Left lobe of liver (tissue), 2 donors: ENCODE measurements at places on chromosomes 1 and 21. TPM values are rescaled to one million over a fixed set of nuclear protein-coding genes. Genes with fewer than 3 reads are reported as not detected.

Gene CRYAA
- not detected for total RNA-seq

Gene TAS1R3
- total RNA-seq: 0.30 TPM

Gene CELA2B
- total RNA-seq: 0.83 TPM

Gene S100A7
- total RNA-seq: not detected

Gene EFNA3
- total RNA-seq: 0.43 TPM

Gene NUP210L
- total RNA-seq: 0.10 TPM

Gene KIAA1614
- 0.13 TPM for total RNA-seq

Gene MATN1
- total RNA-seq: not detected

Gene GBP1
- 11.1 TPM for total RNA-seq

Gene DCST1
- 0.13 TPM for total RNA-seq

Gene CLCA2
- not detected for total RNA-seq

Gene MCL1
- total RNA-seq: 103 TPM

Gene RUNX1
- 4.3 TPM for total RNA-seq

Gene HSD3B1
- total RNA-seq: not detected

Gene RIPPLY3
- total RNA-seq: not detected
